Stimulated activated CD8-positive, alpha-beta memory T cell treated with anti-CD3 and anti-CD28 coated beads, Interleukin-15, amount 100 ng/mL, for 4 hours (primary cell): ENCODE measurements at places on chromosomes 11 and 22.

GRCh38 chr11:76347466-76347865 is 33.5 kb downstream of the THAP12 start:
- no peak for DNase-seq

DNA sequence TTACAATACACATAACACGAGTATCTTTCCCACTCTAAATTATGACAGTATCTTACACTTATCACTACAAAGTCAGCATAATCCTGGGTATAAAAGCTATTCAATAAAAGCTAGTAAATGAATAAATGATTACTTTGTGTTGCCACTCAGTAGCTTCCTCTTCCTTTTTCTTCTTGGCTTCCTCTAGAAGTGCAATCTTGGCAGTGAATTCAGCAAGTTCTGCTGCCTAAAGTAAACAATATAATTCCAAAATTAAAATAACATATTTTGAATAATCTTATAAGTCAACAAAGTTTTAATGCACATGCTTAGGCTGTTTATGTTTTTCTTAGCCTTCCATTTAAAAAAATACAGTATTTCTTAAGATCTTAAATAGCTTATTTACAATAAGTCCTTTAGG is 60.4 kb downstream of the RDX start:
- DNase-seq, result no peak

DNA sequence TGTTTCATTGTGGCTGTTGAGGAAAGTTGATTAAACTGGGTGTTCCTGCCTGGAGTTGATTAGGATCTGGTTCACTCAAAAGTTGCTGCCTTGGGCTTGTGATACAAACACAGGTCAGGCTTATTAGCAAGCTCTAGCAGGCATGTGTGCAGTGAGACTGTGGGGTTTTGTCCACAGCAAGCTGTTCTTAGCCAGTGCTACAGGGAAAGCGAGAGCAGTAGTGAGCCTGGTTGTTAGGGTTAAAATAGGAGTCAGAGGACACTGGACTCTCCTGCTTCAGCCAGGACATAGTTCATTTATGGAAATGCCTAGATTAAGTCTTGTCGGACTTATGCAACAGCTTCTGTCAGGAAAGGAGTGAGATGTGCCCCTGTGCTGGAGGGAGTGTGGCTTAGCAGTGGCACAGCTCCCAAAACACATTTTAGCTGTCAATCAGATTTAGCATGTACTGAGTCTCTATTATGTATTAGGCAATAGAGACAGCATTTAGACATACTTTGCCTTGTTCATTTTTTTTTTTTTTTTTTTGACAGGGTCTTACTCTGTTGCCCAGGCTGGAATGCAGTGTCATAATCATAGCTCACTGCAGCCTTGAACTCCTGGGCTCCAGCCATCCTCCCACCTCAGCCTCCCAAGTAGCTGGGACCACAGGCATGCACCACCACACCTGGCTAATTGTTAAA is 8.7 kb downstream of the SNRPD3 start:
- no peak for DNase-seq

DNA sequence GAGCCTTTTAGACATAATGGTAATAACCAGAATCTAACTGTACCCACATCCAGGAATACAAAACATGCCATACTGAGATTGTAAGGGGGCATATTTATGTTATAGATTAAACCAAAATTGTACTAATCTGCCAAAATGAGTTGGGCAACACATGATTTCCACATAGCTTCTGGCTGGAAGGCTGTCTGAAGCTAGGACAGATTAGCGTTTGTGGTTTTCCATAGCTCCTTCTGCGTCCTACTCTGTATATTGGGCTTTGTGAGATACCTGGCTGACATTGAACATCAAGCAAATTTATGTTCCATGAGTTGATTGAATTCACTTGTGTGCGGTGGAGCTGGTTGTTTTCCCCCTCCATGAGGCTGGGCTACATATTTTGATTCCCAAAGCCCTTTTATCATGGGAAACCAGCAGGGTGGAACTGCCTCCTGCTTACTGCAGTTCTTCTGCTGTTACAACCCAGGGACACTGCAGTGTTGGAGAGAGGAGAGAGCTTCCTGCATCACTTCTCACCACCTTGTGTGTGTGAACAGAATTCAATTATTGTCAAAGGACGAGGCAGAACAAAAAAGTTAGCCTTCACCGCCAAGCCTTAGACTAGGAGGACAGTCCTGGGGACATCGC is 114.9 kb downstream of the C11orf91 start:
- DNase-seq, result no peak

GRCh38 chr11:63986932-63987513 is 785 bp downstream of the OTUB1 start:
- no peak for DNase-seq

DNA sequence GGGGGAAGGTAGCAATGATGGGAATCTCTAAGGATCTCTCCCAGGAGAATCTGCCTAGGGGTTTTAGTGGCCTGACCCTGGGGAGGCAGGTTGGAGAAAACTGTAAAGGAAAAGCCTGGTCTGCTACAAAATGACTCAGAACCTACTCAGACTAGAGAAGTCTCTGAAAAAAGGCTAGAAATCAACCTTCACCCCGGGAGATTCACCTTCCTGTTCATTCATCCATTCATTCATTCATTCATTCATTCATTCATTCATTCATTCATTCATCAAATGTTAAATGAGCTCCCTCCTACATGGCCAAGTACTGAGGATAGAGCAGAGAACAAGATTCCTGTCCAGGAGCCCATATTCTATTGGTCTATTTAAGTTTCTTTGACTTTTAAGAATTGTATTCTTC is 8.9 kb upstream of the ANKK1 start:
- DNase-seq, result no peak

DNA sequence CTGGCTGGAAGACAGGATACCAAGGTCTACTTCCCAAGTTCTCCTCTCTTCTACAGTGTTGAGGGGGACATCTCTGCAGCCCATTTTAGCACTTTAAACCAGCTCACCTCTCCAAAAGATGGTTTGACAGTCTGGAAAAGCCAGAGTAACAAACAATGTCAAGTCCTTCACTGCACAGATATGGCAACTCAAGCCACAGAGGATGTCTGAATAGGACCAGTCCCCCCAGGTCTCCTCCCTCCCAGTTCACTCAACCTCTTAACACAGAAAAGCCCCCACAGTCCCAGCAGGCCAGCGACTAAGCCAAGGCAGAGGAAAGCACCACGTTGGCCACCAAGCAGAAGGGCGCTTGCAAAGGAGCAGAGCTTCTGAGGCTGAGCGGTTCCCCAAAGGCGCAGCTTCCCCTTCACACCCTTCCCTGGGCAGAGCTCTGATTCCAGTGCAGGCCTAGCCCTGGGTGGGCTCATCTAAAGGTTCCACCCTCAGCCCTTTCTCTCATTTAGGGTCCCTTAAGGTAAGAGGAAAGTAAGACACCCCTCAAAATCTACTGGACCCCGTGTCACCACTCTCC is 62.7 kb downstream of the PAK1 start:
- DNase-seq, result no peak

- DNase-seq, result no peak
Observed at GRCh38 chr11:107018902-107019493, 722 bp upstream of the GUCY1A2 start.
